ENCODE measurements at places on chromosomes 11 and 22.
A peak's percentile ranks its signal among the peaks of the same experiment; 100 is the strongest.

- DNase-seq = no peak
These were observed 108.9 kb upstream of the FGF3 start for GRCh38 chr11:69928121-69928520.

GRCh38 chr22:40709752-40710413 lies 30.6 kb downstream of the MCHR1 start:
- DNase-seq = peak; percentile 26

DNA sequence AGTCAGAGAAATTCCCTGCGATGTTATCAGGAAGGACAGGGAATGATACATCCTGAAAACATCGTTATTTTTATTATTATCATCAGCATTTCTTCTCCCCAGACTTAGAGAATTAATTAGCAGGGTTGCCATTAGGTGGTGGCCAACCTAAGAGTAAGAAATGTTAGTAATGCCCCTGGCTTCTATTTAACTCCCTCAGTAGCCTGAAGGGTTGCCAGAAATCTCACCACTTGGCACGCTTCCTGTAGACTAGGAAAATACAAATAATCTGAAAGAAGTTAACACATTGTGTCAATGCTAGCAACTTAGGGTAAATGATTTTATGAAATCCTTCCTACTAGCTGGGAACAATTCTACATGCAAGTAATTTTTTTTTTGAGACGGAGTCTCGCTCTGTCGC lies 45.5 kb downstream of the ENDOD1 start:
- DNase-seq = no peak

- peak; percentile 26 for DNase-seq
These were observed 19.4 kb downstream of the TEAD1 start for GRCh38 chr11:12693479-12694182.

GRCh38 chr11:95111923-95112540 lies 22.4 kb downstream of the ENDOD1 start:
- no peak for DNase-seq

- DNase-seq = peak; percentile 24
These were observed 27.7 kb upstream of the WNT11 start for GRCh38 chr11:76234021-76234415.

- peak; percentile 73 for DNase-seq
These were observed 16.0 kb downstream of the TRPM5 start for GRCh38 chr11:2428322-2428795.

GRCh38 chr11:16632295-16633200 lies 105.9 kb upstream of the C11orf58 start:
- DNase-seq = peak; percentile 22

All from inflammatory macrophage (primary cell).